Calu3 (cell line): ENCODE measurements at places on chromosomes 2 and 18.

DNA sequence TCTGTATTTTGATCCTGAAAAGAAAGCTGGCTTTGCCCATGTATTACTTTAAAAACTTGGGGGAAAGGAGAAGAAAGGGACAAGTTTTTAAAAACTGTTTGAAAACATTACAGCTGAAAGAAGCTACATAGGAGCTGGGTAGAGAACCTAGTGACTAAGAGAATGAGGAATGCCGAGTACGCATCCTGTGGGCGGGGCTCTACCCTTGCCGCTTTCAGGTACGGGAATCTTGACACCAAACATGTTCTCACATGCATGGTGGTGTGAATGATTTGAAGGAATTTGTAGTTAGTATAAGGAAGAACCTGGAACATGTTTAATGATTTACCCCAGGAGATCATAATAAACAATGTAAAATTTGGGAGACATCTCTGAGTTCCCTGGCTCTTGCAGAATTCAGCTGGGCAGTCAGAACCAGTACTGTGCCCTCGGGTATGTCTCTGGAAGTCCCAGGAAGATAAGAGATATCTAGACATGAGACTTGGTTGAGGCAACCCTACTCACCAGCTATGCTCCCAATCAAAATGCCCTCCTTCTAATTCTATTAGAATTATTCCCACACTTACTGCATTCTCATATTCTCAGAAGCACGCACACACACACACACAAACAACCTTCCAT is 16.5 kb upstream of the TGFA start:
- peak; percentile 66 for DNase-seq

DNA sequence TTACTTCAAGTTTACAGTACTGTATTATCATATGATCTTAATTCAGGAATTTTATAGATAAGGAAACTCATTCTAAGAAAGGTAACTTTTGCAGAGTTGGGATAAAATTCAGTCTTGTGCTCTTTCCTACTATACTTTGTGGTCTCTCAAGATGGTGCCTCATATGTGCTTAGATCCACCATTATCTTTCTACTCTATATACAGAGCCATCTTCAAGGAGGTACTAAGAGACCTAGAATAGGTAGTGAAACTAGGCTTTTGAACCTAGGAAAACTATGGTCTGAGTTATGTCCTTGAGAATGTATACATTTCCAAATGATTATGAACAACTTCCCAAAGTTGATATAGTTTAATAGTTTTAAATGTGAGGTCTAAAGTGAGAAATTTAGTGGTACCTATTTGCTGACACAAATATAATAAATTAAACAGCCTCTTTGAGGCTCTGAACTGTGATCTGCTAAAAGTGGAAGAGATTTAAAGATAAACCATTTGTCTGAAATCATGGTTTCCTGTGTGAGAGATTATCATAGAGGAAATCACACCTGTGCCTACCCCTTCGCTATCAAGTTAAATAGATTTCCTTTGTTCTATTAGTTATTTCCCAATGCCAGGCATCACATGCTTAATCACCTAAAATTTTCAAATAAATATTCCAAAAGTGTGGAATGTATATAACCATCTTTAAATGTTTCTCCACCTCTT is 27.2 kb downstream of the ACAA2 start:
- DNase-seq = no peak

GRCh38 chr2:215811003-215811402 is 202.3 kb downstream of the MREG start:
- DNase-seq = no peak

GRCh38 chr18:37156330-37156942 is 327.5 kb downstream of the KIAA1328 start:
- no peak for DNase-seq

DNA sequence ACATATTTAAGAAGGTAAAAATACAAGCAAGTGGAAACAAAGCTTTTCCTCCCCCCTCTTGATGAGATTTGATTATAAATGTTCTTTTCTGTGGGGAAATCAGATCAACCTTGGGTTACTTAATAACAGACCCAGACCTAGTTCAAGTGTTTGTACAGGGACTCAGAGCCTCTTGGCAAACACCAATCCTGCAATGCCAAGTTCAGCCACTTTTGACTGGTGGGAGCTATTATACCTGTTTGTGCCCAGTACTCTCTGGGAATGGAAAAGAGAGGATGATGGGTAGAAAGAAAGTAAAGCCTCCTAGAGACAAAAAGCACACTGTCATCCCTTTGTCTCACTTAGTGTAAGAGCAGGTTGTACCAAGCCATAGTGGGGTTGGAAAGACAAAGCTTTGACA is 63.8 kb upstream of the EPHA4 start:
- peak; percentile 37 for DNase-seq

DNA sequence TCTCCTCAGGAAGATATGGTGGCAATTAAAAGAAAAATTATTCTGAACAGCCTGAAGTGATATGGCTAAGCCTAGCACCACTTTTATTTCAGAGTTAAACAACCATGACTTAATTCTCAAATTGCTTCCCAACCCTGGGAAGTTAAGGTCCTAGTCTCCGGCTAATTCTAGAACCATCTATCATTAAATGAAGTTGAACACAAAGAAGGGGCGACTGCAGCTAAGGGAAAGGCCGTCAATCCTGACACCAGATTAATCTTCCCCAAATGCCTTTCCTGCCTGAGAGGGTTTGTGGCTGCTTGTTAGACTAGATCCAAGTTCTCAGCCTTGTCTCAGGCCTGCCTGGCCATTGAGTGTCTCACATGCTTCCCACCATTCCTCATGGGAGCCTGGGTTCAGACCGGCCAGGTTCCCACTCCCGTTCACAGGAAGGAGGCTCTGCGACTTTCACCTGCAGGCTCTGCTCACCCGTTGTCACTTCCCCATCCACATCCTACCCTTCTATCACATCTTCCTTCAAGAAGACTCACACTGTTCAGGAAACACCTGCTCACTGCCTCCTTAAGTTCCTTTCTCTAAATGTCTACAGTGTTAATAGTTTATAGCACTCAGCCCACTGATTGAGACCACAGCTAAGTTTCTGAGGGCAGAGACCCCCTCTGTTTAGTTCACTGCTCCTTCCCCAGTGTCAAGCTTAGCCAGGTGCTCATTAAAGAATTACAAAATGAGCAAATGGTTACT is 282.9 kb upstream of the REV1 start:
- DNase-seq = no peak

DNA sequence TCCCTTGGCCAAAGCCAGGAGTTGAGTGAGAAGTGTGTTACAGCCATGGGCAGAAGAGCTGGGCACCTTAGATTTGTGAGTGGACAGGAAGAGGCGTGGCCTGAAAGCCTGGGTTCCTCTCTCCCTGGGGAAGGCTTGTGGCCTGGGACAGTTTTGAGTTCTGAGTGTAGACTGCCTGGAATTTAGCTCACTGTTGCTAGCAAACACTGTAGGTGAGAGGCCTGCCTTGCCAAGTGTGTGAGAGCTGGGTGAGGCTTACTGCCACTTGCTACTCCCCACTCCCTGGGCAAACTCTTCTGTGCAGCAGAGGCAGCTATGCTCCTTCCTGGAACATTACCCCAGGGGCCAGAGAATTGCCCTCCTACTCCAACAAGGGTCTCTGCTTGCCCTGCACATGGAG is 150.0 kb upstream of the GALNT5 start:
- peak; percentile 23 for DNase-seq

- no peak for DNase-seq
Observed at GRCh38 chr2:36539631-36540030, 58.3 kb downstream of the FEZ2 start.

DNA sequence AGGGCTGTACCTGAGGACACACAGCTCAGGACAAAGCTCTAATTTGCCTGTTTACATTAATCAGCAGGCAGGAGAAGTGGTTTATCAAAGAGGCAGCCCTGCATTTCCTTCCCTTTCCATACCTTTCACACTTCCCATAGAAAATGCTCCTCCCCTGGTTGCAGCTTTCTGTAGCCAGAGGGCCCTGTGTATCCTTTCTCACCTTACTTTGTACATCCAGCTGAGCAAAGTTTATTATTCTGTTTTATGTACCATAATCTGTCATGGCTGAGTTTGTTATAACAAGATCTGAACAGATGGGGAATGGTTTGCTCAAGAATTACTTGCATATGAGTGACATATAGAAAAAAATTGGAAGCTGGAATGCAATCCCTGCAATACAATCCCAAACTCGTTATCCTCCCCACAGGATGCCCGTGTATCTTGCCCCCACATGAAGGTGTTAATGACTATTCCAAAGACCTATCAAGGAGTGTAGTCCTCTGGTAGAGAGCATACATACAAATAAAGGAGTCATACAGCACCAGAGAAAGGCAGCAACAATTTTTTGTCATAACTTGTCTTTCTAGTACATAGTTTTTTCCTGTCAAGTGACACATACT is 1025.8 kb upstream of the KLHL29 start:
- DNase-seq = no peak

DNA sequence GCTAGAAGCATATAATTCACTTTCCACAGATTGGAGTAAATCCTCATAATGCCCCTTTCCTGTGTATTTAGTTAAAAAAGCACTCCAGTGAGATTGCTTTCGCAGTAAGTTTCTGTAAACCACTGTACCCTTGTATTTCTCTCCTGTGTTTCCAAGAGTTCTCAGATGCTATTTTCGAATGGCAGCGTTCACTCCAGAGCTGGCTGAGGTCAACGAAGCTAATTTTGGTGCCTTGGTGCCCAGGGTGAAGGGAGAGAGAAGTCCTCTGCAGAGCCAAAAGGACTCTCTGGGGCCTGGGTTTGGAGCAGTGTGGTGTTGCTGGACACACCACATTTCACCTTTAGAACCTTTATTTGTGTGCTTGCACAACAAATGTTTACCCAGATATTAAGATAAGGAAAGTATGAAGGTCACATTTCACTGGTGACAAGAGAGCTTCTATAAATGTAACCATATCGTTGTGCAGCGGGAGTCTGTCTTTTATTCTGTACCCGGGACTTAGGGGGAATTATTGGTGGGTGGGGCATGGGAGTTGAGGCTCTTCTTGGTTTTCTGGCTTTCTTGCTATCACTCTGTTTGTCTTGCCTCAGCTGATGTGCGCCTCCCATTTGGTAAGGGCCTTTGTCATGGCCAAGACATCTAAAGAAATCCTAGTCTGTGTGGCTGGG is 9.9 kb downstream of the EPAS1 start:
- DNase-seq = peak; percentile 27

GRCh38 chr2:185338104-185338503 is 400.5 kb upstream of the FSIP2 start:
- no peak for DNase-seq

DNA sequence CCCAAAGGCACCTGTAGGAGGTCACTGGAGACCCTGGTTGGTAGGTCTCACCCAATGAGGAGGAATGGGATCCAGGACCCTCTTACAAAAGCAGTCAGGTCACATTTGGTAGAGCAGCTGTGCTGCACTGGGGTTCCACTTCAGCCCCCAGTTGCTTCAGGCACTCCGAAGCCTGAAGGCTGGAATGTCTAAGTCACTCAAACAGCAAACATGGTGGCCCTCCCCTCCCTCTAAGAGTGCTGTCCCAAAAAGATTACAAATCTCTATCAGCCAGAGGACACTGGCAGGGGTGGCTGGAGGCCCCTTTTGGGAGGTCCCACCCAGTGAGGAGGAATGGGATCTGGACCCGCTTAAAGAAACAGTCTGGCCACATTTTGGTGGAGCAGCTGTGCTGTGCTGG is 17.7 kb downstream of the MSTN start:
- DNase-seq = no peak

GRCh38 chr2:65639156-65639864 is 206.9 kb upstream of the SPRED2 start:
- no peak for DNase-seq

- DNase-seq = peak; percentile 92
Observed at GRCh38 chr18:48997985-48998831, 47.4 kb upstream of the SMAD7 start.

GRCh38 chr18:49016648-49017539 is 66.1 kb upstream of the SMAD7 start:
- DNase-seq = peak; percentile 86
